ENCODE measurements at places on chromosomes 16 and 17.

GRCh38 chr17:44996304-44996703, 28.2 kb upstream of the C1QL1 start:
- DNase-seq: no peak

DNA sequence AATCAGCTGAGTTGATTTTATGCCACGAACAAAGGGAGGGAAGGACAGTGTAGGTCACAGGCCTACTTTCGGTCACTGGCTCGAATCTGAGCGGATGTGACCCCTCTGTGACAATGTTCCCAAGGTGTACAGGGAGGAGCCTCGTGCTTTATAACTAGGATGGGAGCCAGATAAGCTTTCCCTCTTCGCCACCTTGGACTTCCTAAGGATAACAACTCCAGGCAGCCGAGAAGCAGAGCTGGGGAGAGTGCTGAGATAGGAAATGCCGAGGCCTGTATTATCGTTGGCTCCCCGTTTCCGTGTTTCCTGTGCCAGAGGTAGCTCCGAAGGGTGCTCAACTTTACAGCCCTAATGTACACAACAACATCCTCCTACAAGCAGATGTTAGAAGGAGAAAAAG, 217.8 kb upstream of the IRX3 start:
- DNase-seq: no peak

DNA sequence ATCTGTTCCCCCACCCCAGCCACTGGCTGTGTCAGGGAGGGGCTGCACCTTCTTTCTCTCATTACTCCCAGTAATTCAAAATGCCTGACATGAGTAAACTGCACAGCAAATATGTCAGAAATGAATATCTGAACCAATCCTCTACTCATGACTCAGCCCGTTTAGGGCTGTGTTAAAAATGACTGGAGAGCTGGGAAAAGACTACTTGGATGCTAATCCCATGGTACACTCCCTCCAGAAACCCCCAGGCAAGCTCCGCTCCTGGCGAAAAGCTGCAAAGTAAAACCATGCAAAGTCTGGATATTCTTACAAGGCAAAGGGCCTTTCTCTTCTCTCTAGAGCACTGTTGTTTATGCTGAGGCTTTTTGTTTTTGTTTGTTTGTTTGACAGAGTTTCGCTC, 448.1 kb upstream of the DYNLRB2 start:
- DNase-seq: no peak

- DNase-seq: no peak
Observed at GRCh38 chr16:78931678-78932077, 668.9 kb downstream of the MAF start.

GRCh38 chr16:81630635-81631031, 148.5 kb upstream of the PLCG2 start:
- no peak for DNase-seq

- no peak for DNase-seq
Observed at GRCh38 chr17:69723741-69724140, 309.2 kb downstream of the MAP2K6 start.

DNA sequence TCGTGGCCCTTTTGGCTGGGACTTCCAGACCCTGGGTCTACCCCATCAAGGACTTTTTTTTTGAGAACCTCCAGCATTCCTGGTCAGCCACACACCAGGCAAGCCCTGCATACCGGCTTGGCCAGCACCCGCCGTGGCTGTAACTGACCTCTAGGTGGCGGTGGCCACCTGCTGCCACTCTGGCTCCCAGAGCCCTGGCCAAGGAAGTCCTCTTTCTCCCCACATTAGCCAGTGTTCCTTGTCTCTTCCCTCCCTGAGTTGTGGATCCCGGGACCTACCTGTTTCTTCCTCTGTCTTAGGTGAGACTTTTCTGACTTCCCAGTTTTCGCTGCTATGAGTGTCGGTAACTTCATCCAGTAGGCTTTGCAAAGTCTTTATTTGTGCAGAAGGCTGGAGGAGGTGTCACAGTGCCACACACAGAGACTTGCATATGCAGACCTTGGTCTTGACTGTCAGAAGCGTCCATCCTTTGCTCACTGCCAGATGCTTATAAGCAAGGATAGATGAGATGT, 348.3 kb downstream of the CPPED1 start:
- DNase-seq: peak; percentile 20

DNA sequence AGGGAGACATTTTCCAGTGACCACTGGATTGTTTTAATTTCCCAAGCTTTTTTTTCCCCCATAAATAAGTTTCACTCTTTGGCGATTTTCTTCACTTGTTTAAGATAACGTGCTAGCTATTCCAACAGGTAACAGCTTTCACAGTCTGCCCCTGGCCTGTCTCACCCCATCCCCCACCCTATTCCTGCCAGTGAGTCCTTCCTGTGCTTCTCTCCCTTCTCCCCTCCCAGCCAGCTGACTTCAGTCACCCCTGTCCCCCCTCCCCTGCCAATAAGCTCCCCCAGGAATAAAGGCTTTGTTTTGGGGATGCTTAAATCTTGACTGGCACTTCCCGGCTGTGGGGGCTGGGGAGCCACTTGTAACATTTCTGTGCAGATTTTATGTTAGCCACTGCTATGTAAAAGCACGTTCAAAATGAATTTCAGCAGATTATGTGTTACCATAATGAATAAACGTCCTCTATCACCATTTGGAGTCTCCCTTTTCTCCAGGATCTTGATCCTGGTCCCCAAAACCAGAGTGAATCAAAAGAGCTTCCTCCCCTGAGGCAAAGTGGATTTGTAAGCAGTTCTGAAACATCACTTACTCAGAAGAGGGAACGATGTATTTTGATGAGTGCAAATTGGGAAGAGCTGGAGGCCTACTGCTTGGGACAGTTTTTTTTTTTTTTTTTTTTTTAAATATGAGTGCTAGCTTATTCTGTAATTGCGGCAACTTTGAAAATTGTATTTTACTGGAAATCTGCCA, 58.2 kb downstream of the IGF2BP1 start:
- DNase-seq: no peak

DNA sequence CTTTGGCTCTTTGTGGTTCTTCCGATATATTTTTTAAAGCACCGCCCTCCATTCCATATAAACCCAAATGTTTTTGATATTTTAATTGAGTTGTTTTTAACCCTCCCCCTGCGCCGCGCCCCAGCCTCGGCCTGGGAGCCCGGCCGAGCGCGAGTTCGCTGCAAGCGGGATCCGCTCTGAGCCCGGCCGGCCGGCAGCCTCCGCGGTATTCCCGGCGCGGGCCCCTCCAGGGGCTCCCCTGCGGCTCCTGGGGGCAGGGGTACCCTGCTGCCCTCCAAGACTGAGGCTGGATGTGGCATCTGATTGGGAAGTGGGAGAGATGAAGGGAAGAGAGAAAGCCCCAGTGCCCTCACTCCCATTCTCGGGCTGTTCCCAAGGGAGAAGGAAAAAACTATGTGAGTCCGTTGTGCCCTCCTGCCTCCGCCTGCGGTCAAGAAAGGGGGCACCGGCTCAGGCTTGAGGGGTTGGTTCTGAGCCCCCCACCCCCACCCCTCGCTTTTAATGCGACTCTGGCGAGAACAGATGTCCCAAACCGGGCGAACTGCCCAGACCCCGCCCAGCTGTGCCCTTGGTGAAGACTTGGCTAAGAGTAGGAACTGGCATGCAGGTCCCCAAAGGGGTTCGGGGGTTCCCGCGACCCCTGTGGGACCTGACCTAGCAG, 8.6 kb downstream of the NEUROD2 start:
- DNase-seq: no peak

DNA sequence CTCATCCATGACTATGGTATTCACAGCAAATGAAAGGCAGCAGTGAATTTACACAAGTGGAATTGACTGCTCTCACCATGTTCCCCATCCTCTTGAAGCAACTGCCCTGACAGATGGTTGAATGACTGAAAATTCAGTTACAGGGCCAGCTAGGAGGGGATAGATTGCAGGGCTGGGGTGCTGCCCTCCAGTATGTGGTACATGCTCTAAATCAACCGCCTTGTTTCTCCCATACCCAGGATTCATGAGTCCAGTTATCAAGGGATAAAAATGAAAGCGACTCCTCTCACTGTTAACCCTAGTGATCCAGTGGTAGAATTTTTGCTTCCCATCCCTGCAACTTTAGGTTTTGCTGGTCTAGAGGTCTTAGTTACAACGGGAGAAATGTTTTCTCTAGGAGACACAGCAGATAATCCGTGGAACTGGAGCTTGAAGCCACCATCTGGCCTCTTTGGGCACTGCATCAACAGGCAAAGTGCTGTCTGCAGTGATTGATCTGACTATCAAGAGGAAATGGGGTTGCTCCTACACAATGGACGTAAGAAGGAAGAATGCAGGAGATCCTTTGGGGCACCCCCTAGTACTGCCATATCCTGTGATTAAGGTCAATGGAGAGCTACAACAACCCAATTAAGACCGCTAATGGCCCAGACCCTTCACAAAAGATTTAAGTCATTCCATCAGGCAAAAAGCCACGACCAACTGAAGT, 32.0 kb downstream of the SCPEP1 start:
- peak; percentile 80 for DNase-seq

GRCh38 chr16:57091200-57091974, 996 bp upstream of the CPNE2 start:
- peak; percentile 29 for DNase-seq

GRCh38 chr17:47013341-47013740, 34.3 kb upstream of the RPRML start:
- no peak for DNase-seq

GRCh38 chr16:1097800-1098199, 1.8 kb upstream of the C1QTNF8 start:
- DNase-seq: no peak

GRCh38 chr16:50126183-50126582, 26.9 kb upstream of the TENT4B start:
- no peak for DNase-seq

DNA sequence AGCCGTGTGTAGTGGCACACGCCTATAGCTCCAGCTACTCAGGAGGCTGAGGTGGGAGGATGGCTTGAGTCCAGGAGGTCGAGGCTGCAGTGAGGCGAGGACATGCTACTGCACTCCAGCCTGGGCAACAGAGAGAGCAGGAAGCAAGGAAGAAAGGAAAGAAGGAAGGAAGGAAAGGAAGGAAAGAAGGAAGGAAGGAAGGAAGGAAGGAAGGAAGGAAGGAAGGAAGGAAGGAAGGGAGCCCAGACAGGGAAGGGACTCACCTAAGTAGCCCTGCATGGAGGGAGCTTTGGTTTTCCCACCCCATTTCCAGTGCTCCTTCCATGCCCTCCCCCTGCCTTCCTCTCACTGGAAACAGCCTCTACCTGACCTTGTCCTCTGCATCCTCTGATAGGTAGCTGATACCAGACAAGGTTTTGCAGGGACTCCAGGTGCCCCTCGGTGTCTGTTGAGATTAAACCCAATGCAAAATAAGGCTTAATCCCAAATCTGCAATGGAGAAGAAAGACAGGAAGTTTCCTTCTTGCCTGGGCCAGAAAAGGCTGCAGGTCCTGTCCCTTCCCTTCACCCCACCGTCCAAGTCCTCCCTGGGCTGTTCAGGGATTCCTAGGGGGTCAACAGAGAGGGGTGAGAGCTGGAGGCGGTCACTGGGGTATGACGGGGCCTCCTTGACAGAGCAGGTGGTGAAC, 21.5 kb upstream of the CA4 start:
- no peak for DNase-seq

- peak; percentile 95 for DNase-seq
Observed at GRCh38 chr17:68512960-68513474, 787 bp downstream of the PRKAR1A start.

- no peak for DNase-seq
Observed at GRCh38 chr16:65342231-65342866, 220.5 kb upstream of the CDH11 start.

DNA sequence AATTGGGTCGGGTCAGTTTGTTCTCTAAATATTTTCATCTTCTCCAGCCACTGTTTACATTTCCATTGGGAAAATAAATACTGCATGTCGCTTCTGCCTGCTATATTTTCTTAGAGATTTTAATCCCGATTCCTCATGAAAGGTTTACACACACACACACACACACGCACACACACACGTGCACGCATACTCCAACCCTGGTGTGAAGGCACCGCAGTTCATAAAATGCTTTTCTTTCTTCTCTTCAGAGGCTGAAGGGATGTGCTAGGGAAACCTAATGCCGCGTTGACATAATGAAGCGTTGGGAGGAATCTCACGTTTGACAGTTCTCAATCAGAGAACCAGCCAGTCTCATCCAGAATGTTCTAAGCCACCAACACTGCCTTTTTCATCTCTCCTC, 222.9 kb upstream of the IRX3 start:
- no peak for DNase-seq

DNA sequence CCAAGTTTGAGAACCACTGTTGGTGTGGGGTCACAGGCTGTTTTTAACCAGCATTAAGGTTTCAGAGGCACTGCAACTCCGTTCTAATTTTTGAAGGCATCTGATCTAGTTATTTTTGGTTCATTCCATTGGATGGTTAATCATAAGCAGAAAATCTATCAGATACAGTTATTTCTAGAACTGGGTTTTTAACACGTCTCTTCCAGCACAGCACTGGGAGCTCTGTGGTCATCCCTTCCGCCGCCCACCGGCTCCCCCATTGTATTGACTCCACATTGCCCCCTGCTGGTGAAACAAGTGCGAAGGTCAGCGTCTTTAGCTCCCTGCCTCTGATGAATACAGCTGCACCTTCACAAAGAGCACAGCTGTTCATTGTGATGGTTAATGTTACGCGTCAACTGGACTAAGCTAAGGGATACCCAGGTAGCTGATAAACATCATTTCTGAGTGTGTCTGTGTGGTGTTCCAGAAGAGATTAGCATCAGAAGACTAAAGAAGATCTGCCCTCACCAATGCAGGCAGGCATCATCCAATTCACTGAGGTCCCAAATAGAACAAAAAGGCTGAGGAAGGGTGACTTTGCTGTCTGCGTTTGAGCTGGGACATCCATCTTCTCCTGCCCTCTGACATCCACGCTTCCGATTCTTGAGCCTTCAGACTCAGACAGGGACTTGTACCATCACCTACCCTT, 8.5 kb downstream of the CCL18 start:
- peak; percentile 23 for DNase-seq

DNA sequence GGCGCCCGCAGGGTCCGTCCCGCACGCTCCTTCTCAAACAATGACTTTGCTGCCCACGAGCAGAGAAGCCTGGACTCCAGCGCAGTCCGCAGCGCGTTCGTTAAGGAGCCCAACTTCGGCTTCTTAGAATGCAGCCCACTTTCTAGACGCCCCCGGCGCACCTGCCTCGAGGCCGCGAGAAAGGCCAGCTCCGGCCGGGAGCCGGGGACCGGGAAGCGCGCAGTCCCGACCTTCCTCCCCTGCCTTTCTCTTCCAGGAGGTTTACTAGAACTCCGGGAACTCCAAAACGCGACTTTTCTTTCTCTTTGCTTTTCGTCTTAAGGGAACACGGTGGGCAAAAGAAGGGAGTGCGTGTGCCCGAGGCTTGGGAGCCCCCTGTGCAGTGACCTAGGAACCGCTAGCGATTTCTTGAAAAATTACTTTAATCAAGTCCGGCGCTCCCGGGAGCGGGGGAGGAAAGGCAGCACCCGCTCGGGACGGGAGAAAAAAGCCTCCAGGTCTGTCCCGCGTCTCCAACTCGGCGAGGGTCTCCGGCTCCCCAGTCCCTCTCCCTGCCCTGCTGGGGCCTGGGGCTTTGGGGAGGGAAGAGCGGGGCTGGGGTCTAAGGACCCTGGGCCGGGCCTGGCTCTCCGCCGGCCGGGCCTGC, 2.6 kb downstream of the HNF1B start:
- no peak for DNase-seq

Measured in NCI-H1436 (cell line).